ENCODE measurements at places on chromosomes 5 and 9. TPM values are rescaled to one million over a fixed set of nuclear protein-coding genes. Genes with fewer than 3 reads are reported as not detected.

Gene CNTLN
- 10.1 TPM for total RNA-seq

Gene CCL27
- total RNA-seq: not detected

Gene VLDLR
- 7.5 TPM for total RNA-seq

Gene SERF1A
- 7.0 TPM for total RNA-seq

Gene CD72
- total RNA-seq: 0.19 TPM

Gene HAUS6
- total RNA-seq: 19.9 TPM

Gene FGF10
- not detected for total RNA-seq

Gene SEMA5A
- 44.3 TPM for total RNA-seq

Gene NDFIP1
- 105 TPM for total RNA-seq

Gene MARCOL
- not detected for total RNA-seq

Gene FBP1
- not detected for total RNA-seq

Gene FST
- 205 TPM for total RNA-seq

Gene SH3GL2
- total RNA-seq: under 0.01 TPM

Gene BSPRY
- total RNA-seq: not detected

Gene STK32A
- 1.7 TPM for total RNA-seq

Gene SLC6A18
- total RNA-seq: not detected
